ENCODE measurements at places on chromosomes 5 and 9. TPM values are rescaled to one million over a fixed set of nuclear protein-coding genes. Genes with fewer than 3 reads are reported as not detected.

TAF11L10 gene
- not detected for total RNA-seq

NMUR2 gene
- not detected for total RNA-seq

NR2F1-AS1 gene
- total RNA-seq, result 11.0 TPM

SLC2A6 gene
- total RNA-seq, result 5.2 TPM

SLC25A2 gene
- not detected for total RNA-seq

DNA sequence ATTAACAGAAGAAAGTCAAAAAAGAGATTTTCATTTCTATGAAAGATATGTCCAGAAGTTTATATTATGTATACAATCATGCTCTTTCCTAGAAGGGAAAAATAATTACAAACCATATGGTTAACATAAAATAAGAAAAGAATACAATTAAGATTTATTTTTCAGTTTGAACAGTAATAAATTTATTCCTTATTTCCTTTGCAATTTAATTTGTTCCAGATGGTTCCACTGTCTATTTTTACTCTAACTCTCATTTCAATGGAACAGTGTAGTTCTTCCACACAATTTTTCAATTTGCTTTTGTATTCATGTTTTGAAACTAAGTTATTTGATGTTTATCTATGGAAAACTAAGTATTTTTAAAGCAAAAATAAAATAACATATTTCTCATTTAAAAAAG, 1026.3 kb downstream of the TAF11L14 start:
- DNase-seq, result no peak

- no peak for DNase-seq
Observed at GRCh38 chr9:133857639-133858038, 119.5 kb upstream of the SARDH start.

DNA sequence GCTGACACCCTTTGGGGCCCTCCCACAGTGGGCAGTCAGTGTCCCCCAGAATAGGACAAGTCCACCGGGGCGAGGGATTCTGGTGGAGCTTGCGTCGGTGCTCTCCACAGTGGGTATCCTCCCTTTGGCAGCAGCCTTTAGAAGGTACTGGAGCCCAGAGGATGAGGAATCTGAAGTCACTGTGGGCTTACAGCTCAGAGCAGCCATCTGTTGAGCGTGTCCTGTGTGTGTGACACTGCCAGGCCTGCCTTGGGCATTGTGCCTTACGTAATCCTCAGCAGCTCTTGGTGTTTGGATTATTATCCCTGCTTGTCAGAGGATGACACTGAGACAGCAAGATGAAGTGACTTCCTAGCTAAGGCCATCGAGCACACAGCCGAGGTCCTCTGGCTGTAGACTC, 12.6 kb downstream of the URM1 start:
- no peak for DNase-seq

DNA sequence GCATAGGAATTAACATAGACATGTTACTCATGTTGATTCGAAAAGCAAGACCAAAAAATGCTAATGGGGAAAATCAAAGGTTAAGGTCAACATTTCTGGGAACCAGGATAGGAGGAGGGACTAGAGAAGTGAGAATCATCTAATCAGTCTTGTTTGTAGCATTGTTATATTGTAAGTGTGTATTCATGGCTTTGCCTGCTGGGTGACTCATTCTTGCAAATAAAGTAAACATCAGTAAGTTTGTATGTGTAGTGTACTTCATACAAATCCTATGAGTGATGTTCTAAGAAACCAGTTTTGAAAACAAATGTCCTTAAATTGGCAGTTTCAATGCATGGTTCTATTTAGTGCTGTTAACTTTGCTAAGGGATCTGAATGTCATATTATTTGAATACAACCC, 79.0 kb upstream of the TMEM252 start:
- DNase-seq, result no peak

DNA sequence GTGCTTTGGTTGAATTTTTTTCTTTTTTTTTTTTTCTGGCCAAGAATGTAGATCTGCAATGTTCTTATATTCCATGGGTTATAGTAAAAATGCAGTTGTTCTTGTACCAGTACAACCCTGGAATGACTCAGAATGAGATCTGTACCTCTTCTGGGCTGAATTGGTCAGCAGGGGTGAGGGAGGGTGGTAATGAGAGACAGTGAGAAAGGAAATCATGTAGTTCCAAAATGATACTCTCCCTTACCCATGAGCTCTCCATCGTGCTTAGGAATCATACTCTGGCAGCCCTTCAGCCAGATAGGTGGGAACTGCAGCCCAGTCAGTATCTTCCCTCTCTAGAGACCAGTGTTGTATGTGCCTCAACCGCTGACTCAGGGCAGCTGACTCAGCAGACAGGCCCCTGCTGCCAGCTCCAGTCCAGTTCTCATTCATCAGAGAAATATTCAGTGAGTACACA, 2.1 kb upstream of the GLIS3 start:
- DNase-seq, result peak; percentile 82

DNA sequence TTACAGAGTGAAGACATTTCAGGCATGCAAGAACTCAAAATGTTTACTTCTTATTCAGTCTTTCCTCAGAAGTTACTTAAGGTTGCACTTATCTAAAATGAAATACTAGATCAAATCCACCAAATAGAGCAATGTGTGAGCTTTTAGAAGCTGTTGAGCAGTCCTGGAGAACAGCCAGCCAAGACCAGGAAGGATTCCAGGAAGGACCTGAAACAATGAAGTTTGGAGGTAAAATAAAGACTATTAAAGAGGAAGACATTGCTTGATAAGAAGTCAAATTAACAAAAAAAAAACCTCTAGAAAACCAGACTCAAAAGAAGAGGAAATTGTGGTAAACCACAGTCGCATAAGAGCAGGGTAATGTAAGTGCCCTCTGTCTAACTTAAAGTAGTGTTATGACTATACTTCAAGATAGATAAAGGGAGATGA, 156.2 kb upstream of the S1PR3 start:
- DNase-seq, result no peak

GRCh38 chr5:177414481-177414880, 5.1 kb upstream of the F12 start:
- DNase-seq, result no peak

GRCh38 chr9:69452110-69452782, 127.2 kb downstream of the ENTREP1 start:
- DNase-seq, result no peak

- DNase-seq, result no peak
Observed at GRCh38 chr5:32160228-32160627, 13.9 kb downstream of the GOLPH3 start.

DNA sequence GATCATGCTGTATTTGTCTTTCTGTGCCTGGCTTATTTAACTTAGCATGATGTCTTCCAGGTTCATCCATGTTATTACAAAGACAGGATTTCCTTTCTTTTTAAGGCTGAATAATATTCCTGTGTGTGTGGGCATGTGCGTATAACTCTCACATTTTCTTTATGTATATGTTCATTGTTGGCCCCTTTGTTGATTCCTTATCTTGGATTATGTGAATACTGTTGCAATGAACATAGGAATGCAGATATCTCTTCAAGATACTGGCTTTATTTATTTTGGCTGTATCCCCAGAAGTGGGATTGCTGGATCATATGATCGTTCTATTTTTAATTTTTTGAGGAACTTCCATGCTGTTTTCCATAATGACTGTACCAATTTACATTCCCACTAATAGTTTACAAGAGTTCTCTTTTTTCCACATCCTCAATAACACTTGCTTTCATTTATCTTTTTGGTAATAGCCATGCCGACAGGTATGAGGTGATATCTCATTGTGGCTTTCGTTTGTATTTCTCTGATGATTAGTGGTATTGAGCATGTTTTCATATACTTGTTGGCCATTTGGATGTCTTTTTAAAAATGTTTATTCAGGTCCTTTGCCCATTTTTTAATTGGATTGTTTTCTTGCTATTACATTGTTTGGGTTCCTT, 38.0 kb downstream of the CREBRF start:
- no peak for DNase-seq

All from right atrium auricular region (tissue), 2 donors.